T follicular helper cell (primary cell): ENCODE measurements at places on chromosomes 7 and 10.

GRCh38 chr10:69445041-69445440 is 6.2 kb upstream of the TSPAN15 start:
- no peak for DNase-seq

DNA sequence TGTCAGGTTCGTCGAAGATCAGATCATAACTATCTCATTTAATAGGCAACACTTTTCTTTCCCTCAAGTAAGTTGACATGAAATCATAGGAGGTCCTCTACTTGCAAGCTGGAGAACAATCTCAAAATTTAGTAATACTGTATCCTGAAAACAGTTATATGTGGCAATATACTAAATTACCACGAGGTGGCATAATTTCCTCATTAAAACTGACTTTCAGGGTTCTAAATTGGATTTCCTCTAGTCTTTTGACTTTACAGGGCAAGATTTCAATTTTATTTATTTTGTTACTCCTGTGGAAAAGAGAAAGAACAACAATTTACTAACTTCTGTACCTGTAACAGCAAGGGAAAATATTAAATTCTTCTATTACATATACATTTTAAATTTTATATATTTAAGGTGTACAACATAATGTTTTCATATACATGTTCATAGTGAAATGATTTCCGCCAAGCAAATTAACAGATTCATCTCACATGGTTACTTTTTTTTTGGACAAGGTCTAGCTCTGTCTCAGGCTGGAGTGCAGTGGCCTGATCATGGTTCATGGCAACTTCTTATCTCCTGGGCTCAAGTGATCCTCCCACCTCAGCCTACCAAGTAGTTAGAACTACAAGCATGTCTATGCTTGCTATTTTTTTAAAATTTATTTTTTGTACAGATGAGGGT is 53.4 kb upstream of the CYP2C18 start:
- no peak for DNase-seq

GRCh38 chr7:72437061-72437585 is 25.0 kb upstream of the CALN1 start:
- no peak for DNase-seq

DNA sequence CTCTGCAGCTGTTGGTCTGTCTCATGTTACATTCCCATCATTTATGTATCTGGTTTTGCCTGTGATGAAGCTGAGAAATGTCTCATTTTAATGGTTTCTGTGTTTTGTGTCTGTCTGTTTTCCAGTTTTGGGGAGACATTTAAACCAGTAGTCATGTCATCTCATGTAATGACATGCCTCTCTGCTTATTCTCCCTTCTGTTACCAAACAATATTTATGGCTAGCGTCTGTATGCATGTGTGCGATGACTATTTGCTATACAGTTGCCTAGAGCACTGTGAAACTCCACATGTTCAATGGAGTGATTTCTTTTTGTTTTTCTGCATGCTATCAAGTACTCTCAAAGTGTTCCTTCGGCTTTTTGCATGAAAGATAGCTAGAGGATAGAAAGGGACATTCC is 132.0 kb downstream of the ST7 start:
- no peak for DNase-seq

GRCh38 chr10:33416209-33416608 is 81.7 kb upstream of the NRP1 start:
- DNase-seq: no peak

GRCh38 chr7:25804154-25804553 is 347.8 kb upstream of the NFE2L3 start:
- DNase-seq: no peak
